ENCODE measurements at places on chromosomes 7 and 10. TPM values are rescaled to one million over a fixed set of nuclear protein-coding genes. Genes with fewer than 3 reads are reported as not detected.

DNA sequence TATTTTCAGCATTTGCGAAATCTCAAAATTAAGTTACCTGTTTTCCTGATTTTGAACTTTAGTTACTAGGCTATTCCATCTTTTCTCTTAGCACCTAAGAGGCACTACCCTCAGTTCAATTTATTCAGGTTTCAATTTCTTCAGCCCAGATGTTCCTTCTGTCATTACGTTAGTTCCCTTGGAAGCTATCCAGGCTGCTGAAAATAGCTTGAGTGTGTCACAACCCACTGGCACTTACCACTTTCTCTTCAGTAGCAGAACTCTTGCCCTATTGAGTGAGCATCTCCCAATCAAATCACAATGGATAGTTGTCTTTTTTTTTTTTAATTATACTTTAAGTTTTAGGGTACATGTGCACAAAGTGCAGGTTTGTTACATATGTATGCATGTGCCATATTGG, 332.7 kb upstream of the LRGUK start:
- H3K36me3 ChIP-seq, result no peaks in the 10 kb centered on the region
- no peak overlapping the region for H3K4me3 ChIP-seq
- H3K27me3 ChIP-seq, result no peaks in the 10 kb centered on the region
- H3K4me1 ChIP-seq, result no peaks in the 10 kb centered on the region
- H3K27ac ChIP-seq, result no peak overlapping the region

DNA sequence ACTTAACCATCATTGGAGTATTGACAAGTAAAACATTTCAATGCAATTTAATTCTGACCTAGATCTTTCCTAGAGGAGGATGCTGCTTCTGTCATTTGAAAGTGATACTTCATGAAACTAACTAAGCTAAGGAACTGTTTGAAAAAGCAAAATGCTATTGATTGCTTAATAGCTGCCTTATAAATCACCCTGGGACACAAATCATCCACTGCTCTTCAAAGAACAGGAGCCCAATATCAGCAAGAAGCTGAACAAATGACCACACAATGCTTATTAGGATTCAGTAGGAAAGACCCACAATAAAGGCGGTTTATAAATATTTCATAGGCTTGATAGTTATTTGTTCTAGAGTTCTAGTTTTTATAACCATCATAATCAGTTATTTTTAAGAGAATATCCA, 216.3 kb downstream of the TEX36 start:
- H3K4me1 ChIP-seq, result no peaks in the 10 kb centered on the region
- no peaks in the 10 kb centered on the region for H3K27me3 ChIP-seq
- no peak overlapping the region for H3K4me3 ChIP-seq
- no peak overlapping the region for H3K27ac ChIP-seq
- no peak for DNase-seq

- H3K36me3 ChIP-seq, result no peaks in the 10 kb centered on the region
- no peak for DNase-seq
- H3K4me3 ChIP-seq, result no peak overlapping the region
- H3K27ac ChIP-seq, result no peak overlapping the region
- H3K27me3 ChIP-seq, result no peaks in the 10 kb centered on the region
- no peaks in the 10 kb centered on the region for H3K4me1 ChIP-seq
Measured at GRCh38 chr10:98380493-98381339, 34.3 kb downstream of the PYROXD2 start.

- no peak for DNase-seq
- H3K4me3 ChIP-seq, result no peak overlapping the region
- no peaks in the 10 kb centered on the region for H3K36me3 ChIP-seq
- H3K27me3 ChIP-seq, result no peaks in the 10 kb centered on the region
- H3K27ac ChIP-seq, result no peak overlapping the region
Measured at GRCh38 chr7:99514050-99514449, 9.6 kb downstream of the ZKSCAN5 start.

The FAM13C gene
- 18.7 TPM for total RNA-seq

- no peak overlapping the region for H3K4me3 ChIP-seq
- H3K36me3 ChIP-seq, result no peaks in the 10 kb centered on the region
- no peaks in the 10 kb centered on the region for H3K4me1 ChIP-seq
- DNase-seq, result no peak
- H3K27ac ChIP-seq, result no peak overlapping the region
- H3K27me3 ChIP-seq, result no peaks in the 10 kb centered on the region
Measured at GRCh38 chr10:100858261-100858660, 54.5 kb upstream of the SLF2 start.

DNA sequence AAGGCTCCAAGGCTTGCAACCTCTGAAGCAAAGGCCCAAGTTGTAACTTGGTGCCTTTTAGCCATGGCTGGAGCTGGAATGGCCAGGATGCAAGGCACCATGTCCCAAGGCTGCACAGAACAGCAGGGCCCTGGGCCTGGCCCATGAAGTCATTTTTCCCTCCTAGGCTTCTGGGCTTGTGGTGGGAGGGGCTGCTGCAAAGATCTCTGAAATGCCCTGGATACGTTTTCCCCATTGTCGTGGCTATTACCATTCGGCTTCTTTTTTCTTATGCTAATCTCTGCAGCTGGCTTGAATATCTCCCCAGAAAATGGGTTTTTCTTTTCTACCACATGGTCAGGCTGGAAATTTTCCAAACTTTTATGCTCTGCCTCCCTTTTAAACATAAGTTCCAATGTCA, 234.2 kb downstream of the CDK14 start:
- DNase-seq, result no peak
- H3K36me3 ChIP-seq, result no peaks in the 10 kb centered on the region
- H3K27me3 ChIP-seq, result no peaks in the 10 kb centered on the region
- H3K27ac ChIP-seq, result no peak overlapping the region
- no peak overlapping the region for H3K4me3 ChIP-seq

All from uterus (tissue), 4 donors.